D721Med (cell line): ENCODE measurements at places on chromosomes 6 and 20.

GRCh38 chr6:138440758-138441357, 36.8 kb downstream of the HEBP2 start:
- no peak for DNase-seq

GRCh38 chr6:69022993-69023392, 387.9 kb downstream of the ADGRB3 start:
- no peak for DNase-seq

- no peak for DNase-seq
These were observed 325.6 kb upstream of the SLC35B3 start for GRCh38 chr6:8760951-8761350.

- no peak for DNase-seq
These were observed 1.2 kb downstream of the CPXM1 start for GRCh38 chr20:2799271-2799670.

DNA sequence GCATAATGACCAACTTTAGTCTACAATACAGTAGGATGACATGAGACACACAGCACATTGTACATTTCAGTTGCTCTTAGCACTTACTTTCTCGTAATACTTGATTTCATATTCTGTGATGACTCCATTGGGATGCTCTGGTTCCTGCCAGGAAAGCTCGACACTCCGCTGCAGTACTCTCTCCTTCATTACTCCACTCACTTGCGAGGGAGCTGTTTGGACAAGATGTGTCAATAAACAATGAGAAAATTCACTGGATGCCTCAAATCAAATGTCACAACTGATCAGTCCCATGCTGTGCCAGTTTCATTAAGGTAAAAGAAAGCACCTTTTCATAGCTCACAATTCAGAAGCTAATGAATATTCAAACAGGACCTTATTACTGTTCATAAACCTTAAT, 147.1 kb downstream of the EPHA7 start:
- DNase-seq = no peak

DNA sequence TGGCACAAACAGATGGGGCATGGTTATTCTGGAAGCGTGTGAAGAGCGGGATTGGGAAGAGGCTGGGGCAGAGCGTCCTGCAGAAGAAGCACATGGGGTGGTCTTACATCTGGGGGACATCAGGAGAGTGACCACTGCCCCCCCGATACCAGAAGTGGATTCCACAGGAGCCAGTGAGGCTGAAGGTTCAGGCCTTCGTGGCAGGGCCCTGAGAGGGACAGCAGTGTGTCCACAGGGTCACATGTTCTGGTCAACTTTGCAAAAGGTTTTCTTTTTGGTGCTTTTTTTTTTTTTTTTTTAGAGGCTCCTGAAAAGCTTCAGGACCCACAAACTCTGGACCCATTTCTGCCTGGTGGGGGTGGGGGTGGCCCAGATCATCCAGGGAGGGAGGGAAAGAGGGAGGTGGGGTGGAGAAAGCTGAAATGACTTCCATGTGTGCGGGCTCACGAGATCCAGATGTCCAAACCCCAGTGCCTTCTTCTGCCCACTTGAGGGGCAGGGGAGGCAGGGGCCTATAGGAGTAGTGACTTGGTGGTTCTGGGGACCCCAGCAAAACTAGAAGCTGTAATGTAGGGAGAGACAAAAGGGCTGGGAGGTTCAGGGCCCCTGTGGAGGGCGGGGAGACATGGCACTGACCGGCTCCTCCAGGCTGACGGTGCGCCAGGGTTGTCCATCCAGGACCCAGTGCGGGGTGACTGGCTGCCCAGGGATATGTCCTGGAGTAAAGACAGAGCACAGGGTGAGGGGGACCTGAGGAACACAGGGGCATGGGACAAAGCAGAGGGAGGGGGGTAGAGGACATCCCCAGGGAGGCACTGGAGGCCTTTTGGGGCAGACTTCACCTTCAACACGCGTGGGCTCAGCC, 2.7 kb downstream of the ADAM33 start:
- DNase-seq = no peak

- no peak for DNase-seq
These were observed 42.9 kb upstream of the SPTLC3 start for GRCh38 chr20:12965870-12966251.

- DNase-seq = no peak
These were observed 61.3 kb upstream of the BCLAF1 start for GRCh38 chr6:136350914-136351313.

GRCh38 chr6:43939281-43940070, 169.5 kb downstream of the VEGFA start:
- no peak for DNase-seq

DNA sequence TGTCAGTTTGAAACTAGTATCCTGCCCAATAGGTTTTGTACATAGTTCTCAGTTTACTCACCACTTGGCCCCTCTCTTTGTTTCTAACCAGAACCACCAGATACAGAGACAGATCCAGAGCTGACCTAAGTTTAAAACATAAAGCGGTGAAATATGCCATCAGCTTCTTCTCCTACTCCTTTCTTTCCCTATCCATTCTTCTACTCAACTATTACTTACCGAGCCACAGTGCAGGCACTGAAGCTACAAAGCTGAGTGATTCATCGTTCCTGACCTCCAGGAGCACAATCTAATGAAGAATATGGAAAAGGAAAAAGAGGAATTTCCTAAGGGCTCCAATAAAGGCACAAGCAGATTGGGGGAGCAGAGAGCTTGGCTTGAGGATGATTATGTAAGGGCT, 286.0 kb downstream of the FOXC1 start:
- DNase-seq = no peak

- no peak for DNase-seq
These were observed 38.0 kb downstream of the TMEM170B start for GRCh38 chr6:11575408-11576033.

GRCh38 chr20:3771552-3772058, 4.1 kb upstream of the ADISSP start:
- no peak for DNase-seq

DNA sequence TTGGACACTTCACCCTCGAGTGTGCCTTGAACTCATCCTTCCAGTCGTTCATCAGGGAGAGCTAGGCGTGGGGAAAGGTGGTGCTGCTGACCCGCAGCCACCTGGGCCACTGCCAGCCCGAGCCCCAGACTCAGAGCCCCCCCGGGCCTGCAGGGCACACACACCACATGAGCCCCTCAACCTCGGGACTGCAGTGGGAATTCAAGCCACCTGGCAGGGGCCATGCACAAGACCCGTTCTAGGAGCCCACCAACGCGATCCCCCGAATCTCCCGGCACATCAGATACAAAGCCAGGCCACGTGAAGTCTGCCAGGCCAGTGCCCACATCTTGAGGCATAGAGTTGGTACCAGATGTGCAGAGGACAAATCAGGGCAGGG, 2.8 kb downstream of the ZNF512B start:
- DNase-seq = no peak

DNA sequence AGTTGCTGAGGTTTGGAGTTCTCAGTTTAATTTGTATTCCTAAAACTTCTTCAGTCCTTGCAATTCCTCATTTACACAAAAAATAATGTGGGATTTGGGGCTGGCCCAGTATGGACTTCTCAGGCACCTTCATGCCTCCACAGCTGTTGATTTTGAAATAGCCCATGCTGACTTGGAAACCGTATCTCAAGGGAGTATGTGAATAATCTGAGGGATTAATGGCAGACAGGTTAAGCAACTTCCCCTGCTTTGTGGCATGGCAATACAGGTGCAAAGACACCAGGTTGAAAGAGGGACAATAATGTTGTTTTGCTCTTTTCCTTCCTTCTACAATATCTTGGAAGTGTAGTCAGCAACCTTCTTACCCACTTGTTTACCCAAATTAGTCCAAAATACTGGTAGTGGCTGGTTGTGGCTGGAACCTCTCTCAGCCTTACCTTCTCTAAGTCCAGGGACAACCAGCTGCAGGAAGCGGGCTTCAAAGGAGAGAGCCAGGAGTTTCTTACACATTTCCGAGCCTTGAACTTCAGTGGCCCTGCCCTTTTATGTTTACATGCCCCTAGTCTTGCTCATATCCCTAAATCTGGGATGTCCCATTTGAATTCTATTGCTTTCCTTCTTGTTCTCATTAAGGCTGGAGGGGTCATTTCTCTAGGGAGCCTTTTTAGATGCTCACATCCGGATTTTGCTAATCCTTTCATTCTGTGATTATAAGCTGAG, 44.1 kb upstream of the ADGRF1 start:
- no peak for DNase-seq

GRCh38 chr6:158487495-158487894, 72.4 kb upstream of the TMEM181 start:
- DNase-seq = no peak

- no peak for DNase-seq
These were observed 213.1 kb upstream of the SYNDIG1 start for GRCh38 chr20:24256307-24256706.

GRCh38 chr6:82066991-82067411, 180.5 kb downstream of the IBTK start:
- no peak for DNase-seq

GRCh38 chr6:34457742-34458735, 7.8 kb upstream of the PACSIN1 start:
- DNase-seq = no peak

- DNase-seq = no peak
These were observed 80.3 kb downstream of the CDS2 start for GRCh38 chr20:5207138-5207537.

DNA sequence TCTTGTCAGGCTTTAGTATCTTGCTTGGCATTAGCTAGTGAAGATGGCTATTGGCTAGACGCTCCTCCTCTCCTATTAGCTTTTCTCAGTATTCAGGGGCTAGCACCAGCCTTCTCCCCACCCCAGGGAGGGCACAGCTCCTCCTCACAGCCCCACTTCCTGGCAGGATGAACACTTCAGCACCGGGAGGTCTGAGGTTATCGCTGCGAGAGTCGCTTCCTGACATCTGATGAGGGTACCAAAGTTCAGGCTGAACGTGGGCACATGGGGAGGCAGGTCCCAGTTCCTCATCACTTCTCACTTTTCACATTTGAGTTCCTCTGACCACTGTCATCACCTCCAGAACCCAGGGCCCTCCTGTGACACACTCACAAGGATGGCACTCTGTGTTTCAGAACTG, 66.6 kb downstream of the LAMA4 start:
- no peak for DNase-seq
